ENCODE measurements at places on chromosomes 2 and 18.
A peak's percentile ranks its signal among the peaks of the same experiment; 100 is the strongest.

- DNase-seq, result peak; percentile 50
Observed at GRCh38 chr2:101026253-101026701, 24.2 kb downstream of the RPL31 start.

DNA sequence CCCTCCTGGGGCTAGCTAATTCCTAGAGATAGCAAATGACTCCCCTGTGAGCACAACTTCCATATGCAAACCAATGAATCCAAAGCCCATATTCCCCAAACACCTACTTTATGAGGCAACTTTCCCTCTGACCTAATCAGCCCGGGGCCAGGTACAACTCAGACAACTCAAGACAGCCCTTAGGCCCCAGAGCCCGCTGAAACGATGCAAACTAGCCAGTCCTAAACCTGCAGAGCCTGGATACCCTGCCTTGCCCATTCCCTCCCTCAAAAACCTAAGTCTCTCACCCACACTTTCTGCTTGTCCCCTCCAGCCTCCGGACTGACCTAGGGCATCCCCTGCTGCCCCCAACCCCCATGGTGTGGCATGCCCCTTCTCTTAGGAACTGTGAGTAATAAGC lies 142.8 kb downstream of the ACTR3 start:
- DNase-seq, result no peak

GRCh38 chr2:175948191-175948590 lies 53.9 kb downstream of the LNPK start:
- DNase-seq, result no peak

- no peak for DNase-seq
Observed at GRCh38 chr2:236545248-236545658, 24.4 kb upstream of the ACKR3 start.

DNA sequence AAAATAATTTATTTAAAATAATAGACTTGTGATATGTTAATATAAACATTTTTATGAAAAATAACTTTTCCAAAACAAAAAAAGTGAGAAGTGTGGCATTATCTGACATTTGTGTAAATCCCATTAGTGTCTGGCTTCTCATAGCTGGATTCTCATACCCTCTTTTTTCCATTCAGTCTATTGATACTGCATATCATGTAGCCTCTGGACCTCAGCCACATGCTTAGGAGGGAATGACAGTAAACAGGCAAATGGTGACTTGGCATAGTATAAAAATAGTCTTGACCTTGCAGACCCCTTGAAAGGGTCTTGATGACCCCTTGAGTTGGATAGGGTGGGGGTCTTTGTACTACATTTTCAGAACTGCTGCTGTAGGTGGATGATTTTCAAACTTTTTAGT lies 29.2 kb downstream of the GALNT1 start:
- DNase-seq, result no peak

GRCh38 chr18:54957996-54958395 lies 1.3 kb downstream of the CCDC68 start:
- DNase-seq, result peak; percentile 9
